AG04450 (cell line): ENCODE measurements at places on chromosomes 12 and 14.

GRCh38 chr12:38587594-38587993 lies 271.0 kb downstream of the ALG10B start:
- DNase-seq: no peak

GRCh38 chr14:97155814-97156213 lies 358.6 kb downstream of the VRK1 start:
- DNase-seq: no peak

- DNase-seq: no peak
Measured at GRCh38 chr14:77103475-77103874, 5.4 kb downstream of the CIPC start.

DNA sequence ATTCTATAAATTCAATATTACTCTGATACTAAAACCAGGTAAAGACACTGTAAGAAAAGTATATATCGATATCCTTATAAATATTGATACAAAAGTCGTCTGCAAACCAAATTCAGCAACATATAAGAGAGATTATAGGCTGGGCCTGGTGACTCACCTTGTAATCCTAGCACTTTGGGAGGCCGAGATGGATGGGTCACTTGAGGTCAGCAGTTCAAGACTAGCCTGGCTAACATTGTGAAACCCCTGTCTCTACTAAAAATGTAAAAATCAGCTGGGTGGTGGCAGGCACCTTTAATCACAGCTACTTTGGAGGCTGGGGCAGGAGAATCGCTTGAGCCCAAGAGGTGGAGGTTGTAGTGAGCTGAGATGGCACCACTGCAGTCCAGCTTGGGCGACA lies 13.5 kb upstream of the TUBA1C start:
- no peak for DNase-seq

- DNase-seq: no peak
Measured at GRCh38 chr12:31929027-31929526, 30.1 kb upstream of the RESF1 start.

GRCh38 chr14:93832665-93833064 lies 44.4 kb upstream of the PRIMA1 start:
- DNase-seq: no peak

DNA sequence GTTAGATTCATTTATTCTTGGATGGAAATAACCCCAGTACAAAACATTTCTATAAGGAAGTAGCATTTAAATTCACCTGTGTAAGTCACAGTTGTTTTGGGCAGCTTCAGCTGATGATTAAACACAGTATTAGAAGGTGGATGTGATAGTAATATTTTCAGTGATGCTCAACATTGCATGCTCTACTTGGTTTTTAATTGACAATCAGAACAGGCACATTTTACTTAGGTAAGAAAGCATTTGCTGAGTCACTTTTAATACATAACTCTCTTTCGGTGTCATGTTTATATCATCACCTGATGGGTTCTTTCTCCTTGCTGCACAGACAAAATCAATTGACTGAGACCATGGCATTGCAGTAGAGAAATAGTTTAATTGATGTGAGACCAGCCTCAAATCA lies 80.7 kb downstream of the CMAS start:
- no peak for DNase-seq

DNA sequence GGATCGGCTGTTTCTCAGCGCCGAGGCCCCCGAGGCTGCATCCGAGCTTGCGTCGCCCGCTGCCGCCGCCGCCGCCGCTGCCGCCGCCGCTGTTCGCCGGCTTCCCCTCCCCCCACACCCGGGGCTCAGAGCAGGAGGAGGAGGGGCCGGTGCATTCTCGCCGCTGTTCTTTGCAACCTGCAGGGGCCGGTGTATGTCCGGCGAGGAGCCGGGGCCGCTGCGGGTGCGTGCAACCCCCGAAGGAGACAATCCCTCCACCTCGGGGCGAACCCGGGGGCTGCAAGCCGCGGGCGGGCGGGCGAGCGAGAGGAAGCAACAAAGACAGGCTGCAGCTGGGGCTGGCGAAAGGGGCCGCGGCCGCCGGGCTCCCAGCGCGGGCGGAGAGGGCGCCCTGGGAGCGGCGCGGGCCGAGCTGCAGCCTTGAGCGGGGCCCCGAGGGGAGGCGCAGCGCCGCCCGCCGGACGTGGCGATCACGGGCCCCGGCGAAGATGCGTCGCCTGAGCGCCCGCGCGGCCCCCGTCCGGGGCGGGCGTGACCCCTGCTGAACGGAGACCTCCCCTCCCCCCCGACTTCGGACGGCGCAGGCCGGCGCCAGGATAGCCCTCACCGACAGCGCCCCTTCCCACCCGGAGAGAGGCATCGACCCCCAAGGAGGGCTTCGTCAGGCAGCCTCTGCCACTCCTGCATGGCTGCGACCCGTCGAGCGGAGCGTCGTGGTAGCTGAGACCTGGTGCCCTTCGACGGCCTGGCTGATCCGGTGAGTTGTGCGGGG lies 702 bp downstream of the FAM222A start:
- DNase-seq: no peak

GRCh38 chr14:84340938-84341337 lies 1189.0 kb upstream of the FLRT2 start:
- no peak for DNase-seq

- DNase-seq: no peak
Measured at GRCh38 chr12:3336606-3337311, 154.2 kb upstream of the PRMT8 start.

DNA sequence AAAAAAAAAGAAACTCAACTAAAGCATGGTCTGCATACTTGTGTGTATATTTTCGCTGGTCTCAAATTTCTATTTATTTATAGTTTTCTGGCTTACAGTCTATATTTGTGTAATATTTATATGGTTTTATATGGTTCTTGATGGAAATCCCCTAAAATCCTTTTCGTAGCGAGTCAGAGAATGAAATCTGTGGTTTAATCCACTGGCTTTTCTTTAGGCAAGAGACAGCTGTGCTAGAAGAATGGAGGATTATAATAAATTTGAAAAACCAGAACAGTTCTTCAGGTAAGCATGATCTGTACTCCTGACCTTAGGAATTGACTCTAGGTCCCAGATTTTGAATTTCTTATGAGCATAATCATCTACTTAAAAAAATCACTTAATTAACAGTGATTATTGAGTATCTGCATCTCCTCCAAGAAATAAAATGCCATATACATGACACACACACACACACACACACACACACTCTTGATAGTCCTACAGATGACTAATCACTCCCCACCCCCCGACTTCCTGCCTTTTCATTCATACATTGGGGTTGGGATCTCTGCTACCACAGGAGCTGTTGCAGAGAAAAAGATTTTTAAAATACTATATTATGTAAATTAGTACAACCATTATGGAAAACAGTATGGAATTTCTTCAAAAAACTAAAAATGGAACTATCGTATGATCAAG lies 113.4 kb downstream of the CRADD start:
- DNase-seq: no peak

DNA sequence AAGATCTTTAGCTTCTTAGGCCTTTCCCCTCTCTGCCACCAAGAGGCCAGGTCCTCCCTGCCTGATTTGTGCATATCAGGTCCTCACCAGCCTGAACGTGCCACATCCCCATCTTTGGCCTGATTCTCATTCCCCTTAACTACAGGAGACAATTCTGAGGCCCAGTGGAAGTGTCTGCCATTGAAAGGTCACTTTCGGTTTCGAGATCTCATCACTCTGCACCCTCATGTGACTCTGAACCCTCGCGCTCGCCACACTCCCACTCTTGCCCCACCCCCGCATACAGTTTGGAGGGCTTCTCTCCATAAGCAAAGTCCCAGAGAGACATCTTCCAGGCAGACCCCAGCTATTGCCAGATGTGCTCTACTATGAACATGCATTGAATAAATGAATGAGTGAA lies 189.0 kb downstream of the NTF3 start:
- no peak for DNase-seq

DNA sequence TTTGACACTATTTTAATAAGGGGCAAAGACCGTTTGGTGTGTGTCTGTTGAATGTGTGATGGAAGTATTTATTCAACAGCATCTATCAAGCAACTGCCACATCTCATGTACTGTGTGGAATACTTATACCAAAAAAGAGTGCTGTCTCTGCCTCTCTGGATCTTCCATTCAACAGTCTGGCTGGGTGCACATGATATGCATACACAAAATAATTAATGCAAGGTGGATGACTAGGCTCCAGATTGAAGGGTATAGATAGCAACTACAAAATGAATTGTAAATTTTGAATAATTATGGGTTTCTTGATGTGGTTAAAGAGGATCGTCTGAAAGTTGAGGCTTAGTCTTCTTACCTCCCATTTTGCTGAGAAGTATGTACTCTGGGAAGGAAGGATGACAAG lies 145.9 kb upstream of the OTX2 start:
- DNase-seq: no peak
